SJCRH30 (cell line): ENCODE measurements at places on chromosomes 4 and X. TPM values are rescaled to one million over a fixed set of nuclear protein-coding genes. Genes with fewer than 3 reads are reported as not detected.

The PCSK1N gene
- total RNA-seq: not detected in 2 replicates

The MAGIX gene
- 0.53 and 1.2 TPM in 2 replicates for total RNA-seq

The PNMA5 gene
- total RNA-seq: not detected in 2 replicates

The SLC9B1 gene
- total RNA-seq: 0.22 and 0.91 TPM in 2 replicates

The HTRA3 gene
- 0.08 TPM in 1 of 2 replicates, not detected in the other for total RNA-seq

GRCh38 chr4:138445098-138445497 lies 202.9 kb upstream of the SLC7A11 start:
- DNase-seq: no peak

DNA sequence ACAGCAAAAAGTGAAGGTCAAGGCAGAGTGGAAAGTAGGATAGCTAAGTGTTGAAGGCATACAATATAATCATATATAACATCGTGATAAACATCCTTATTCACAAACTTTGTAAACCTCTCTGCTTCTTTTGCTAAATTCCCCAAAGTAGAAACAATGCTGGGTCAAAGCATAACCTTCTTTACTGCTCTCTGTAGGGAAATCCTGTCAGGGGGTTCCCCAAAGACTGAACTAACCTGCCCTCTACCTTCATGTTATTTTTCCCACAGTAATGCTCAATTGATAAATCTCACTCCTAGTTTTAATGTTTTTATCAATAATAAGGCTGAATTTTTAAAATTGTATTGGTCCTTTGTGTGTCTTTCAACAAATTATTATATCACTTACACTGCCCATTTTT lies 55.7 kb downstream of the DCHS2 start:
- DNase-seq: no peak

DNA sequence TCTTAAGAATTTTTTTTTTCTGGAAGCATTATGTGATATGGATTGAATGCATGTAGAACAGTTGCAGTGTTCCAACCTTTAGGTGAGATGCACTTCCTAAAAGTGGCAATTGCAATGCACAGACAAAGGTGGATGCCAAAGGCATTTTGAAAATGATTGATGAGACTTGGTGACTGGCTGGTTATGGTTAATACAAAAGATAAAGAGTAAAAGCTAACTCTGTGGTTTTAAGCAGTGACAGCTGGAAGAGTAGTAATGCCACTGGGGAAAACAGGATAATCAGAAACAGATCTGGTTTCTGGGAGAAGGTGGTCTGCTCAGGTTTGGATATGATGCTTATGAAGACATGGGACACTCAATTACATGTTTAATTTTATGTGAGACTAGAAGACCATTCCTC lies 345.6 kb downstream of the RPA4 start:
- DNase-seq: no peak

- no peak for DNase-seq
These were observed 106.3 kb downstream of the REPS2 start for GRCh38 chrX:17052793-17053192.

DNA sequence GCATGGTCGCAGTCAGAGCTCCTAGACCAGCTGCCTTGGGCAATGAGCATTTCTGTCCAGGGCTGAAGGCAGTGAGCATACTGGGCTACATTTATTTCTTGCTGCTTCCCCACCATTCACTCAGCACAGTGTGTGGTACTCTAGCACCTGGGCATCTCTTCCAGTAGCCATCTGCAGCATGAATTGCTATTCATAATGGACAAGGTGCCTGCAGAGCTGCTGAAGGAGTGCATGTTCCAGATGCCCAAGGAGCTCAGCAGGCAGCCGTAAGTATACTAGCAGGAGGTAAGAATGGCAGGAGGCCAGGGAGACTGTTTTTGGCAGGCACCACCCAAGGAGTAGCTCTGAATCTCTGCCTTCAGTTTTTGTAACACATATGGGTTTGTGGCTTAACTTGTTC lies 110.4 kb upstream of the RXFP1 start:
- no peak for DNase-seq

- DNase-seq: no peak
These were observed 29.1 kb downstream of the TTC29 start for GRCh38 chr4:146916479-146917076.

GRCh38 chrX:6311540-6311939 lies 82.9 kb upstream of the NLGN4X start:
- DNase-seq: no peak

DNA sequence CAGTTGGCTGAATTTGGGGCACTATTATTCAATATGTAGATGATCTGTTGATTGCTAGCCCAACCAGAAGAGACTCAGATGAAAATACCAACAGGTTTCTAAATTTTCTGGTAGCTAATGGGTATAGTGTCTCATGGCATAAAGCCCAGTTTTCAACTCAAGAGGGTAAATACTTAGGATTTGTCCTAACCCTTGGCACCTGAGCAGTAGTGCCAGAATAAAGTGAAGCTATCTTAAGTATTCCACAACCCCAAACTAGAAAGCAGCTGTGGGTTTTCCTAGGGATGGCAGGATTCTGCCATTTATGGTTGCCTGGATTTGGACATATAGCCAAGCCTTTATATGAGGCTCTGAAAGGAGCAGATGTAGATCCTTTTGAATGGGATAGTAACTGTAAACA lies 119.0 kb downstream of the AGTR2 start:
- no peak for DNase-seq

- no peak for DNase-seq
These were observed 12.7 kb downstream of the MAML3 start for GRCh38 chr4:140141210-140141835.

DNA sequence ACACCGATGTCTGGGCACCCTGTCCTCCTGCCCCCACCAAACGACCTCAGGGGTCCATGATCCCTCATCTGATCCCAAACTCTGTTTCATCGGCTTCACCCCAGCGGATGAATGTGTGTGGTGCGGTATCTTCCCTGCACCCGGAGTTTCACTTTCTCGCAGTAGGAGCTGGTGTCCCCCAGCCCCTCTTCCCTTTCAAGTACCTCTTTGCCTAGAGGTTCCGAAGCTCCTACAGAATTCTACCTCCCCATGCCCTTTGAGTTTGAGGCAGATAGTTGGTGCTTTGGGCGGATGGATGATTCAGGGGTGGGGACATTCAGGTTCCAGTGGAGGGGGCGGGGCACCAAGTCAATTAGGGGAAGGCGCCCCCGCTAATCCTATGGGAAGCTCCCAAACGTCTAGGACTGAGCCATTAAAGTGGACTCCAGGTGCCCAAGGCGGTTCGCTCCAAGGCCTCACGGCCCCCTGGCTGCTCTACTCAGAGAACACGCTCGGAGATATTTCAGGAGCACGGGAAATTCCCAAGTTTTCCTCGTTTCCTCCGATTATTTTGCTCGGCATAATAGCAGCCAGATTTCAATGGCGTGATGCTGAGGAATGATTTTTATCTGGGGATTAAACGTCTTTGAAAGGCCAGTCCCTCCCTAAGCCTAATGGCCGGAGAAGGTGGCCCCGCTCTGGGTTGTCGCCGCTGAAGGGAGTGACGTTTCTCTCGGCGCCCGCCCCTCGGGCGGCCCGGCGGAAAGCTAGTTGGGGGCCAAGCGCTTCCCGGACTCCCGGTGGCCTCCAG lies 1.3 kb downstream of the MSX1 start:
- DNase-seq: peak; percentile 38

- peak; percentile 68 for DNase-seq
These were observed 6.3 kb downstream of the MEPE start for GRCh38 chr4:87838890-87839591.

GRCh38 chr4:10832806-10833628 lies 148.4 kb upstream of the CLNK start:
- no peak for DNase-seq

GRCh38 chr4:26458157-26458561 lies 32.1 kb downstream of the CCKAR start:
- DNase-seq: peak; percentile 80

DNA sequence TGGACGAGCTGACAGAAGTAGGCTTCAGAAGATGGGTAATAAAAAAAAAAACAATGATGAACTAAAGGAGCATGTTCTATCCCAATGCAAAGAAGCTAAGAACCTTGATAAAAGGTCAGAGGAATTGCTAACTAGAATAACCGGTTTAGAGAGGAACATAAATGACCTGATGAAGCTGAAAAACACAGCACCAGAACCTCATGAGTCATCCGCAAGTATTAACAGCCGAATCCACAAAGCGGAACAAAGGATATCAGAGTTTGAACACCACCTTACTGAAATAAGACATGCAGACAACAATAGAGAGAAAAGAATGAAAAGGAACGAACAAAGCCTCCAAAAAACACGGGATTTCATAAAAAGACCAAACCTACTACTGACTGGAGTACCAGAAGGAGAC lies 10.5 kb downstream of the NELFA start:
- no peak for DNase-seq

DNA sequence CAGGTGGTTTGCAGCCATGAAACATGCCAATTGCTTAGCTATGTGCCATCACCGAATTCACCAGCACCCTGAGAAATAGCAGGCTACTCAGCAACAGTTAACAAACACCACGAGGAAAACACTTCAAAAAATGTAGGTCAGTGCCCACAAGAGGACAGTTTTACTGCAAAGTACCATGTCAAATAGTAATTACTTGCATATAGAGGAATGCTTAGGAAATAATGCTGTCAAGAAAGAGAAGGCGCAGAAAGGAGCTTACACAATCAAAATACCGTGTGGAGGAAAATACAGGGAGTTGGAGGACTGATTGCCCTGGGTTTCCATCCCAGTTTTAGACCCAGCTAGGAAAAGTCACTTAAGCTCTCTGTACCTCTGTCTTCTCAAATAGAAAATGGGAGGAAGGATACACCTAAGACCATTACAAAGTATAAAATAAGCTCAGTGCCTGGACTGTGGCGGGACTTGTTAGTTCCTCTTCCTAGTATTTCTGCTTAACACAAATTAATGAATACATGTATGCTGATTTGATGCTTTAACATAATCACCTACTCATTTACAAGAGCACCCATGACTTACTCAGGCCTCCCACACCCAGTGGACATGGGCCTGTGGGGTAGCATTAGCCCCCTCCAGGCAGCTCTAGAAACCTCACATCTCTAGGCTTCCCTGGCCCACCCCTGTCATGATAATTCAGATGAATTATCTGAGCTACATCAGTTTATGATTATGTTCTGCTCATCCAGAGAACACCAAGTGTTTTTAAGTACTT lies 44.5 kb upstream of the IL21 start:
- DNase-seq: no peak

GRCh38 chr4:100936661-100937375 lies 410.5 kb downstream of the PPP3CA start:
- DNase-seq: no peak

- no peak for DNase-seq
These were observed 75.8 kb upstream of the TNIP3 start for GRCh38 chr4:121239951-121240350.

DNA sequence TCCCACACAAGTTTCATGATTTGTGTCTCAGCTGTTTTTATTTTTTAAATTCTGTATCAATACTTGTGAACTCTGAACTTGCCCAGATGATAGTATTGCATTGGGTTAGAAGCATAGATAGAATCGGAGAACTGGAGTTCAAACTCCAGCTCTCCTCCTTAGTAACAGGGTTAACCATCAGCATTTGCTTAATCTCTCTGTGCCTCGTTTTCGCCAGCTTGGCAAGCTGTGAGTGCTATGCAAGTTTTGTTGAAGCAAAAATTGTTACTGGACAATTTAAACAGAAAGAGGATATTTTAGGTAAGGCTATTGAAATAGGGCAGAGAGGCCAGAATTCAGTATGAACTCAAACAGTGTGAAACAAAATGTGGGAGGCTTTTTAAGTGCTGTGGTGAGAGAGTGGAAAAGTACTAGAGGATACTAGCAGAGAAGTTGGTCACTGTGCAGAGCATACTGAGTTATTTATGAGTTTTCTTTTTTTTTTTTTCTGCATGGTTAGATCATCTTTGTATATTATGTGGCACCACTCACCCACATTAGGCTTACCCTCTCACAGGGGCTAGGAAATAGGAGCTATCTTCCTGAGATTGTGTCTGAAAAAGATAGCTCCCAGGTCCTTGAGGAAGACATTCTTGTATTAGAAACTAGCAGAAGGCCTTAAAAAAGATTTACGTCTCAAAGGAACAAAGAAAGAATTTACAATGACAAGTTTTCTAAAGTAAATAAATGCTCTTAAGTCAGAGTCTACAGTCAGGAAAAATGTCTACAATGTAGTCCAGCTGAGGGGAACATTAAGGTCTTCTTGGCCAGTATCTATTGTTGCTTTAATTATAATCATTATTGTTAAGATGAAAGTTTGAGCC lies 1126.6 kb downstream of the FAT4 start:
- no peak for DNase-seq

DNA sequence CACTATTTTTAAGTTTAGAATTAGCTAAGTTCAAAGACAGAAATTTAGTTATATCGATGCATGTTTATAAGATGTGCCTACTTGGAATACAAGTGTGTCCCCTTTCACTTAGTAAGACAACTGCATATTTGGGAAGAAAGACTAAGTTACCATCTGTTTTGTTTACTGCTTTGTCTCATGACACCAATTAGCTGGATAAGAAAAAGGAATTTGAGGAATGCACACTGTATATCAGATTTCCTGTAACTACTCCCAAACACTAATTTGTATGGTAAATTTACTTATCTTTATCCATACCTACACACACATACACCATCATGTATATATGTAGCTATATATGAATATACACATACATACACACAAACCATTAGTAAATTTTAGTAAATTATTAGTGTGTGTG lies 1442.8 kb upstream of the IGFBP7 start:
- no peak for DNase-seq

DNA sequence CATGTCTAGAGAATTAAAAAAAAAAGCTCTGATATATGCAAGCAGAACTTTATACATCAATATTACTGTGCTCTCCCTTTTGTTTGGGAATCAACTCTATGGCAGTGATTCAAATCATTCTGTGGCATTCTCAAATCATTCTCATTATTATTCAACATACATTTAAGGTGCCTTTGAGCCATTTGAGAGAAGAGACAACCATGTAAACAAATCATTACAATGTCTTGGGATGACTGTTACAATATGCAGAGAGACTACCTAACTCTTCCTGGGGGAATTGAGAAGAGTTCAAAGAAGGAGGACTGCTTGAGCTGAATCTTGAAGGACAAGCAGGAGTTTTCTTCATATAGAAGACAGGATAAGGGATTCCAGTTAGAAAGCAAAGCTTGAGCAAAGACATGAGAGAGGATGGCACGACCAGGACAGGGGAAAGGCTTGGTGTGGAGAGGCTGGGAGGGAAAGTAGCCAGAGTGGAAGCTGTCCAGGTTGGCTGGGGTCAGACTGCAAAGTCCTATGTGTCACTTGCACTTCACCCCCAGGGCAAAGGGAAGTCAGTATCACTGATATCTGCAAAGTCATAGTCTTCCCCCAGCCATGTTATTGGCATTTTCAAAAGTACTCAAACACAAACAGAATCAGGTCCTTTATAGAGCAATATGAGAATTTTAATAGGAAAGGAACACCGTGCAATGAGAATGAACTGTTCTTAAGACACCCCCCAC lies 9.0 kb downstream of the SEC24D start:
- no peak for DNase-seq

GRCh38 chr4:143207555-143207954 lies 22.8 kb downstream of the USP38 start:
- no peak for DNase-seq

GRCh38 chr4:133154725-133155124 lies 5.6 kb downstream of the PCDH10 start:
- peak; percentile 26 for DNase-seq

- DNase-seq: no peak
These were observed 73.2 kb downstream of the FBXW7 start for GRCh38 chr4:152462695-152463094.
